Inflammatory macrophage treated with lipopolysaccharide for 4 hours (primary cell): ENCODE measurements at places on chromosomes 7 and 10.
A peak's percentile ranks its signal among the peaks of the same experiment; 100 is the strongest.

DNA sequence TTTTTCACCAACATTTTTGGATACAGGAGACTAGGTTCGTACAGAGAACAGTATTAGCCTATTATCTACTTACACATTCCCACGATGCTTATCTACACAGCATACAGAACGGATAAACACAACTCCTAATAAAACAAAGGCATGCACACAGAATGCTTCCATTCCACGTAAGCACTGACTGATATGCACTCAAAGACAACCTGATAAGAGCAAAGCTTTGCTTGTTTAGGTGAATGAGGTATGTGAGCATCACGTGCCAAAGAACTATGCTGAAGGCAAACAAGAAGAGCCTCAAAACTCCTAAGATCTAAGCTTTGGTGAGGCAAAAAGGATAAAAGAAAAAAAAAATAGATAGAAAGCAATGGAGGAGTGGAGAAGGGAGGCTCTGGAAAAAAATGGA, 413.5 kb upstream of the LRRN3 start:
- DNase-seq: no peak

DNA sequence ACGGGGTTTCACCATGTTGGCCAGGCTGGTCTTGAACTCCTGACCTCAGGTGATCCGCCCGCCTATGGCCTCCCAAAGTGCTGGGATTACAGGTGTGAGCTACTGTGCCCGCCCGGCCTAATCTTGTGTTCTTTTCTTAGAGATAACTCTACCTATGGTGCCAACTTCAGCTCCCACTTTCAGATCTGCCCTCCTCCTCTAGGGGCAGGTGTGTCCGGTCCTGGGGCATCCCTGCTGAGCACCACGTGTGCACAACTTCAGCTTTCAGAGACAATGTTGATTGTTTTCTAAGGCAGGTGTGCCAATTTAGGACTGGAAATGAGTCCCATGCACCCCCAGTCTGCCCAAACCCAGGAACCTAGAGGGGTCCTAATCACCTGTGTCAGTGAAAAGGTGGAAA, 18.5 kb upstream of the FXYD4 start:
- DNase-seq: no peak

GRCh38 chr7:98200364-98200763, 10.9 kb upstream of the BHLHA15 start:
- DNase-seq: no peak

- no peak for DNase-seq
These were observed 83.7 kb downstream of the EMX2 start for GRCh38 chr10:117626228-117626627.

DNA sequence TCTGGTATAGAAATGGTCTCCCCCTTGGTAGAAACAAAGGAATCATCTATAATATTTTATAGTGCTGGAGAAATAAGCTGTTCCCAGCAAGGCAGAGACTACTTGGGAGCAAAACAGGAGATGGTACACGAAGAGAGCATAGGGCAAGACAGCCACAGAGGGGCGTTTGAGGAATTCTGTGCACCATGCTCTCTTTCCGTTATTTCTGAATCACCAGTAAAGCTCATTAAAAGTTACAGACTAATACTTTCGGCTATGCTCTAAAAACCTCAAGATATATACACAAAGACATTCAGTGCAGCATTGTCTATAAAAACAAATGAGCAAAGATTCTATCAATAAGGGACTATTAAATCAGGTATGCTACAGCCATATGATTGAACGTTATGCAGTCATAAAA, 68.5 kb upstream of the FHIP2A start:
- DNase-seq: no peak

DNA sequence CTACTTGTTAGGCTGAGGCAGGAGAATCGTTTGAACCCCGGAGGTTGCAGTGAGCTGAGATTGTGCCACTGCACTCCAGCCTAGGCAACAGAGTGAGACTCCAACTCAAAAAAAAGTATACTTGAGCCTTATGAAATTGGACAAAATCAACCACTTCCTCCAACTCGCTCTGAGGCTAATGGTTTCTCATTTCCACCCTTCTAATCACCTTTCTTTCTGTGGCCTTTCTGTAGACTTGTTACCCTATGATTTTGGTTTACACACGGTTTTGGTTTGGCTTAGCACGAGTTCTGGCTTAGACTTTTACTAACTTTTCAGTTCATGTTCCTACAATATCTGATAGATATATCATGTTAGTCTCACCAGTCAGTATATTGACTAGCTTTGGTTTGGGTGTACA, 152.0 kb downstream of the PHTF2 start:
- DNase-seq: no peak

GRCh38 chr7:139753081-139753692, 24.6 kb downstream of the HIPK2 start:
- no peak for DNase-seq

GRCh38 chr7:101265622-101266516, 21.0 kb upstream of the FIS1 start:
- DNase-seq: no peak

DNA sequence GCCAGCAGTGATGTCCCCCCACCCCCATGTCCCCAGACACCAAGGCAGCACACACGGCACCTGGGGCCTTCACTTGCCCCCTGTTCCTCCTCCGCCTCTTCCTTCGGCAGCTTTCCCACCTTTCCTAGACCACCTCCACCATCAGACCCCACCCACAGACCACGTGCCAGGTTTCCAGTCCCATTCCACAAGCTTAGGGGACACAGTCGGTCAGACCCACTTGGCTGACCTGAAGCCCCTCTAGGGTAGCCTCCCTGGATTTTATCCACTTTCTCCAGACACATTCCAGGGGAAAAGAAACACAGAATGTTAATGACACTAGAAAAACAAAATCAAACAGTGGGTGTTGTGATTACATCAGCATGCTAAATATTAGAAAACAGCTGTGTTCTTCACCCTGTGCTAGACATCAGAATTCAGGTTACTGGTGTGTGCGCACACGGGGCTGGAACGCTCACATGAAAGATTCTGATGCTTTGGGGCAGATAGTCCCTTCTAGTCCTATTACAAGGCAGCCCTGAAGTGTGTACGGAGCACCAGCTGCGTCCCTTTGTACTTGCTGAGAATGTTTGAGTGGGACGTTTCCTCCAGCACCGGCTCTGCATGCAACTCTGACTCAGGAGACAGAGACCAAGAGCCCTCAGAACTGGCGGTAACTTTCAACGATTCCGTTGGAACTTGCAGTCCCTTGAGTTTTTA, 75.5 kb upstream of the PPP2R2D start:
- DNase-seq: no peak

GRCh38 chr7:46291050-46291438, 370.0 kb upstream of the IGFBP3 start:
- no peak for DNase-seq

DNA sequence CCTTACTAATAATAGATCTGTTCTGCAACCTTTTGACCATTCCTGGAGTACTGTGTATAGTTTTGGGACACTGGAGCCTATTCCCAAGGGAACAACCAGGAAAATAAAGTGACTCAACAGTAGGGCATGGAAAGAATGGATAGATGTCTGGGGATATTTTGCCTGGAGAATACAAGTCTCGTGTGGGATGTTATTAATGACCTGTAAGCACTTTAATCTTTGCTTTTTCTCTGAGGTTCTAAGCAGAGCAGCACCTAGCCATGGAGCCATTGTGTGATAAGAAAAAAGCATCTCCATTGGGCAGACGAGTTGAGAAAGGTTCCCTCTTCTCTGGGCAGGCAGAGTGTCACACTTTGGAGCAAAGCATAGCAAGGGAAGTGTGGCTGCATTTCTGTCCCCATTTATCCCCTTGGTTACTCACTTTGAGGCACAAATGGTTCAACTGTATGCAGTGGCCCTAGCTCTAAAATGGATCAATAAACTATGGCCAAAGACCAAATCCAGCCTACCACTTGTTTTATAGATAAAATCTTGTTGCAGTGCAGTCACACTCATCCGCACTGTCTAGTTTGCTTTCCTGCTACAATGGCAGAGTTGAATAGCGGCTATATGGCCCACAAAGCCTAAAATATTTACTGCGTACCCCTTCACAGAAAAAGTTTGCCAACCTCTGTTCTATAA, 21.0 kb upstream of the CCDC71L start:
- DNase-seq: no peak

GRCh38 chr7:125423458-125424155, 494.0 kb upstream of the POT1 start:
- DNase-seq: peak; percentile 31

DNA sequence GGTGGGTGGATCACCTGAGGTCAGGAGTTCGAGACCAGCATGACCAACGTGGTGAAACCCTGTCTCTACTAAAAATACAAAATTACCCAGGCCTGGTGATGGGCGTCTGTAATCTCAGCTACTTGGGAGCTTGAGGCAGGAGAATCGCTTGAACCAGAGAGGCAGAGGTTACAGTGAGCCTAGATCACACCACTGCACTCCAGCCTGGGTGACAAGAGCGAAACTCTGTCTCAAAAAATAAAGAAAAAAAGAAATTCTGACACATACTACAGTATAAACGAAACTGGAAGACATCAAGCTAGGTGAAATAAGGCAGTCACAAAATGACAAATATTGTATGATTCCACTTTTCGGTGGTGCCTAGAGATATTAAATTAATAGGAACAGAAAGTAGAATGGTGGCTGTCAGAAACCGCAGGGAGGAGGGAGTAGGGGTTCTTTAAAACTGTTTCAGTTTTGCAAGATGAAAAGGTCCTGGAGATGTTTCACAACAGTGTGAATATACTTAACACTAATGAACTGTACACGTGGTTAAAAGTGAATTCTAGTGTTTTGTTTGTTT, 23.2 kb downstream of the PILRA start:
- peak; percentile 97 for DNase-seq

DNA sequence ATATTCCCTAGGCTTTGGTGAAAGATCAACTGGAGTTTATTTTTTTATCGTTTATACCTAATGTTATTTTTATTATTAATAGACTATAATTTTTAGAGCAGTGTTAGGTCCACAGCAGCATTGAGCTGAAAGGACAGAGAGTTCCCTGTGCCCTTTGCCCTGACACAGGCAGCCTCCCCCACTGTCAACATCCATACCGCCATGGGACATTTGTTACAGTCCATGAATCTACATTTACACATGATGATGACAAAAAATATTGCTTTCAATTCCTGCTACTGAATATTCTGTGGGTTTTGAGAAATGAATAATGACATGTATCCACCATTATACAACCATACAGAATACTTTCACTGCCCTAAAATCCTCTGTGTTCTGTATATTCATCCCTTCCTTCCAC, 1297.5 kb upstream of the SORCS1 start:
- peak; percentile 62 for DNase-seq

- DNase-seq: no peak
These were observed 46.5 kb upstream of the MKI67 start for GRCh38 chr10:128172756-128173155.

DNA sequence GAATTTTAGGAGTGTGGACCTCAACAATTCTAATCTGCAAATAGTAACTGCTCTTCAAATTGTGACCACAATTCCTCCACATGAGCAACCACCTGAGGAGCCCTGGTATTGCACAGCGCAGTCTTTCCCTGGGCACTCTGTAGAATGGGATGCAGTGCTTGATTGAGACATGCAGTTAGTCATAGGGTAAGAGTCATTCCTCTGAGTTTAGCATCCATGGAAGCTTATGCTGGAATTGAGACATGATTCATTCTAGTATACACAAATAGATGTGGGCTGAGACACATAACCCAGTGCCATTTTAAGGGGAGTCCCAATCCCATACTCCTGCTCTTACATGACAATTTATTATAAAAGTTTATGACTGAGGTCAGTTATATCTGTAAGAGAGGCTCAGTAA, 582.3 kb upstream of the CNTNAP2 start:
- no peak for DNase-seq
